Osteocyte (in vitro differentiated cells): ENCODE measurements at places on chromosomes 5 and 9. TPM values are rescaled to one million over a fixed set of nuclear protein-coding genes. Genes with fewer than 3 reads are reported as not detected.

DNA sequence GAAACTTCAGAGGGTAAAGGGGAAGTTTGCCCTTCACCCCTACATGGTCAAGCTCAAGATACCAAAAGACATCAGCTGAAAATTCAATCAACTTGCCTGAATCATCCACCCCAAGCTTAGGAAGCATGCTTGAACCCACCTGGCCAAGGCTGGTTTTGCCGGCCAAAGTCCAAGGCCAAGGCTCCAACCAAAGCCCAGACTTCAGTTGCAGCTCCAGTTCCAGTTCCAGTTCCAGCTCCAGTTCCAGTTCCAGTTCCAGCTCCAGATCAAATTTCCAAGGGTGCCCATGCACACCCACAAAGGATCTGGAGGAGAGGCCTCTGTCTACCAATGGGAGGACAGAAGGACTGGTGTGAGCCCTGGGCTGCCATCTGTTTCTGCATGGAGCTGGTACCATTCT, 4.6 kb upstream of the SERINC5 start:
- DNase-seq, result no peak

DNA sequence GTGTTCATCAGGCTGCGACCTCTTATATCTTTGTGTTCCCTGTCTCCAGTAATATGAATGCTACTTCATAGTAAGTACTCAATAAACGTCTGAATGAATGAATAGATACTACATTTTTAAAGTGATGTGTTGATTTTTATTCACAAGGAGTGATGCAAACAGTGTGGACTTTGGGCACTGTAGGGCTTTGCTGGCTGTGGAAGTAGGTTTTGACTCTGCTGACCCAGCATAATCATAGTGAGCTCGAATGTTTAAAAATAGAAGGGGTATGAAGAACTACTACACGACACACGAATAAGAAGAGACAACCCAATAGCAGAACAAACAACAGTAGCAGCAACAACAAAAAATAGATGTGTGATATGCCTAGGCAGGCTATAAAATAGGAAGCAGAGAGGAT, 147.4 kb downstream of the SH3GL2 start:
- DNase-seq, result no peak

- no peak for DNase-seq
These were observed 8.8 kb upstream of the OMD start for GRCh38 chr9:92432972-92433548.

DNA sequence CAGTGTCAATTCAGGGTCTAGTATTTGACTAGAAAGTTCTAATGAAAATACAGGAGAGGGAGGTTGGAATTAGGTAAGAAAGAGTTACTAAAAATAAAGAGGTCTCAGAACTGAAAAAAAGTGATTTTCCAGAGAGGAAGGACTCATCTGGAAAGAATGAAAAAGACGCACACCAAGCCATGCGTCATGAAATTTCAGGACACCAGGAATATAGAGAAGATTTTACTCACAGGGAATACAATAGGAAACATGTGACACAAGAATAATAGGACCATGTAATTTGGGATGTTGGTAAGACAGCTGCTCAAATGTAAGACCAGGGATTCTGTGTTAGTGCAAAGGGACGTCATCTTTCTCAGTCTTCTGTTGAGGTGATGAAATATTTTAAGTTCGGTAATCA, 224.7 kb downstream of the GDNF start:
- no peak for DNase-seq

The CSF1R gene
- total RNA-seq, result 1.1 and 1.2 TPM in 2 replicates

- DNase-seq, result no peak
These were observed 13.6 kb upstream of the IL3 start for GRCh38 chr5:132046880-132047299.
